ENCODE measurements at places on chromosomes 16 and 17. TPM values are rescaled to one million over a fixed set of nuclear protein-coding genes. Genes with fewer than 3 reads are reported as not detected.

DNA sequence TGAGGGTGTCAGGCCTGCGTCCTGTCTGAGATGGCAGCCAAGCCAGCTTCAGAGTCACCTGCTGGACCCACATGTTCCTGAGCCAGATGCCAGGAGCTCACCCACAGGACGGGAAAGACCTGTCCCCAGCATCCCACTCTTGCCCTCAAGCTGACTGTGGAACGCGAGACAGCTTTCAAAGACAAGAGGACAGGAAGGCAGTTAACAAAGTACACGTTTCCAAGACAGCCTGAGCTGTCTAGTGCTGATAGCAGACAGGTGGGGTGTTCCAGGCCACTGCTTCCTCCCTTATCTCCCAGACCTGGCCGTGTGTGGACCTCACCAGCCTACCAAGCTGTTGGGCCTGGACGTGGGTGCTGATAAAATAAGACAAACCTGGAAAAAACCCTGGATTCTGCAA is 13.2 kb downstream of the CMTM3 start:
- H3K36me3 ChIP-seq, result no peaks in the 10 kb centered on the region
- no peak overlapping the region for H3K4me3 ChIP-seq
- no peak overlapping the region for H3K27ac ChIP-seq
- no peaks in the 10 kb centered on the region for H3K27me3 ChIP-seq

DNA sequence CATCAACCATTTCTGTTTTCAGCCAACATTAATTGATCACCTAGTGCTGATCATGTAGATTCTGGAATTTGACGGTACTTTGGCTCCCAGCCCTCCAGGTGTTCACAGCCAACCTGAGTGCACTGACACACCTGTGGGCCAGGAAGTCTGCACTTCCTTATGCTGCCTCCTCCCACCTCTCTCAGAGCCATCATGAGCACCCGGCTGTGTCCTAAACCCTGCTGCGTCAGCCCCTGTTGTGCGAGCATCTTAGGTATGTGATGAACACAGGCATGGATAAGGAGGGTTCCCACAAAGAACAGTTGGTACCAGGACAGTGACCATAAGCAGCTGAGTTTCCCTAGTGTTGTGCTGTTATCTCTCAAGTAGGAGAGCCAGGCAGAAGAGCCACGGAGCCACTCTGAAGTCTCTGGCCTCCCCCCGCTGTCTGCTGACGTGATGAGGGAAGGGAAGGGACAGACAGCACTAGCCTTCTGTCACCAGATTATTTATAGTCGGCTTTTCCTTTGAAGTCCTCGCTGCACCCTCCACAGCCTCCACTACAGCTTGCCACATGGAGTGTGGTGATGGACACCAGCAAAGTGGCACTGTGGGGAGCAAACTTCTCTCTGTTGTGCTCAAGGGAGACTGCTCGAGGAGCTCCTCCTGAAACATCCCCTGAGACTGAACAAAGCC is 162.8 kb upstream of the ANKFN1 start:
- H3K36me3 ChIP-seq, result peaks cover 6% of the 10 kb centered on the region
- no peaks in the 10 kb centered on the region for H3K27me3 ChIP-seq
- no peaks in the 10 kb centered on the region for H3K4me1 ChIP-seq
- DNase-seq, result no peak
- H3K4me3 ChIP-seq, result no peak overlapping the region
- H3K27ac ChIP-seq, result no peak overlapping the region

DNA sequence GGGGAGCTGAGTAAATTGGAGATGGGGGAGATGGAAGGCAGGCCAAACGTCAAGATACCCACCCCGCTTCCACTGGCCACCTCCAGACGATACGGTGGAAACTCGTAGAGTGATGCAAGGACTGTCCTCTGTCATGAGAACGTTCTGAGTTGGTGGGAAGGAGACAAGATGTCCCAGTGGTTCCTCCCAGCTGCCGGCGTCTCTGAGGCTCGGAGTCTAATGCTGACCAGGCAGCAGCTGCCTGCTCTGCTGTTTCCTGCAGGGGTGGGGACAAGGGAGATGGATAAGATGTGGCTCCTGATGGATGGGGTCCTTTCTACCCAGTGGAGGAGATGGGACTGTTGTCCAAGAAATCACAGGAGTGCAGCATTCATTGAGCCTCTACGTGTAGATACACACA is 28.2 kb upstream of the C1QL1 start:
- H3K27me3 ChIP-seq, result peaks cover 7% of the 10 kb centered on the region
- H3K36me3 ChIP-seq, result no peaks in the 10 kb centered on the region
- no peaks in the 10 kb centered on the region for H3K4me1 ChIP-seq
- no peak overlapping the region for H3K27ac ChIP-seq
- no peak for DNase-seq

GRCh38 chr16:14454391-14454790 is 175.7 kb downstream of the PARN start:
- H3K4me3 ChIP-seq, result no peak overlapping the region
- H3K27me3 ChIP-seq, result no peaks in the 10 kb centered on the region
- no peaks in the 10 kb centered on the region for H3K36me3 ChIP-seq

- H3K27ac ChIP-seq, result no peak overlapping the region
- H3K27me3 ChIP-seq, result peaks cover 10% of the 10 kb centered on the region
- H3K36me3 ChIP-seq, result no peaks in the 10 kb centered on the region
- peaks cover 6% of the 10 kb centered on the region for H3K4me1 ChIP-seq
- DNase-seq, result peak; percentile 89
- peak overlapping the region; percentile 73 for H3K4me3 ChIP-seq
Measured at GRCh38 chr16:47037746-47038458, 64.4 kb upstream of the DNAJA2 start.

The TBC1D3I gene
- total RNA-seq, result not detected

The APOH gene
- not detected for total RNA-seq

The RND2 gene
- total RNA-seq, result not detected

The CLEC3A gene
- not detected for total RNA-seq

Measured in activated naive CD8-positive, alpha-beta T cell treated with anti-CD3 and anti-CD28 coated beads for 36 hours (primary cell).